NCI-H82 (cell line): ENCODE measurements at places on chromosomes 13 and 19.

DNA sequence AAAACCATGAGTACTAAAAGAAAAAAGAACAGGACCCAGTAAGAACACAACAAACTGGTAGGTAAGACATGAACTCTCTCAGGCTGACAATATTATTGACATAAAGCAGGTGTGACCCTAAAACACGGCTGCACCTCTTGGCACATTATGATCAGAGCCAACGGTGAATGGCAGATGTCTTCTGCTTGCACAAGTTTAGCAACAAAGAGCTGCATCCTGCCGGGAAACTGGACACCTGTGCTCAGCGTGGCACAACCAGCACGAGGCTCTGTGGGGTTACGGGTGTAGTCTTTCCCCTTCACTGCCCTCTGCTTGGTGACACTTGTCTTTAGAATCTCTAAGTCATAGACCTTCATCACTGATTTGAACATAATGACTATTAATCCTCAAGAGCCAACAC is 97.9 kb downstream of the DOCK9 start:
- DNase-seq = no peak

DNA sequence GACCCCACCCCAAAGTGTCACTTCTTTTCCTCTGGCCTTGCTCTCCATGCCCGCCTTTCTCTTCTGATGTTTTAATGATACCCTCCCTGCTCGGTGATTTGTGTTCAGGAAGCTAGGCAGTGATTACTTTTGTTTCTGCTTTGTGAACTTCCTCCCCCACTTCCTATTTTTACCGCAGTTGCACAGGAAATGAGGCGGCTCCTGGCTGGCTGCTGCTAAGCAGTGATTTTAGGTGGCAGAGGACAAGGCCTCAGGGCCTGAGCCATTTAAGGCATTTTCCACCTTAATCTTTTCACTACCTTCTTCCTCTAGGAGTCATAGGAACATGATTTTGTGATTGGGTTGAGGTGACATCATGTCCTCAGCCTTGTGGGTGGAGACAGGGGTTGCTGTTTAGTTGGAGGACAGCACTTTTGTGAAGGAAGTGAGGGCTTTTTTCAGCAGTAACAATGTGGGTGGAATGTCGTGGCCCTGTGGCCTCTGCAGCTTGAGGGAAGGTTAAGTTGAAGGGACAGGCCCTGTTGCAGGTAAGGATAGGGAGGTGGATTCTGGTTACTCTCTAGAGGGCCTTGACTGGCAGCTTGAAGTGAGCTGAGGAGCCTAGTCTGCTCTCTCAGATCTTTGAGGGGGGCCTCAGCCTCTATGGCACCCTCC is 15.7 kb downstream of the GARRE1 start:
- no peak for DNase-seq

DNA sequence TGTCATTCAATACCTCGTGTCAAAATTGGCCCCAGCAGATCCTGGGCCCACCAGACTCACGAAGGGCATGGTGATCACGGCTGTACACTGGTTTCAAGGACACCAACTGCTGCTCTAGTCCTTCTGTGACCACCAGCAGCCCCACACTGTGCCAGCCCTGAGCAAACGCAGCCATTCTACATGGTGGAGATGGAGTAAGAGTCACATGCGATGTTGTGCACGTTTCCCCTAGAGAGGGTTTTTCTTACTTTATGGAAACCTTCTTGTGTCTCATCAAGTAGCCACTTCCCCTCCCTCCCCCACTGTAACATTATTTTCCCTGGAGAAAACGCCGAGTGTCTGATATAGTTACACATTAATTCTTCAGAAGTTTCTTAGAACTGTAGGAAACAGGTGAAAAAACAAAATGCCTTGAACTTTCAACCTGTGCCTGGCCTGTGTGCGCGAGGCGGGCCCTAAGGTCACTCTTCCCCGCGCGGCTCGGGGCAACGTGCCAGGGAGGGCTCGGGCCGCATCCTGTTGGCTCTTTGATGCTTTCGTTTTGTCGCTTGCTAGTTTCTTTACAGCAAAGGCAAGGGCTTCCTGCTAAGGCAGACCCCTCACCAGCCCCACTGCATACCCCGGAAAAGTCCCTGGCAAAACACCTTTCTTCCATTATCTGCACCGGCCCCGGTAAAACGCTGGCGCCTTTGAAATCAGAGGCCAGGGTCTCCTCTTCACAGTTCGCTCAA is 44.6 kb downstream of the GGACT start:
- DNase-seq = no peak

- no peak for DNase-seq
These were observed 214.6 kb downstream of the OXGR1 start for GRCh38 chr13:96779691-96780090.

GRCh38 chr13:39877134-39877533 is 221.7 kb downstream of the COG6 start:
- peak; percentile 58 for DNase-seq

- peak; percentile 73 for DNase-seq
These were observed 52.8 kb downstream of the TNFSF13B start for GRCh38 chr13:108322206-108322824.

GRCh38 chr19:1155352-1156304 is 18.4 kb downstream of the SBNO2 start:
- no peak for DNase-seq

GRCh38 chr19:54387991-54388801 is 23.5 kb upstream of the LAIR1 start:
- peak; percentile 41 for DNase-seq

DNA sequence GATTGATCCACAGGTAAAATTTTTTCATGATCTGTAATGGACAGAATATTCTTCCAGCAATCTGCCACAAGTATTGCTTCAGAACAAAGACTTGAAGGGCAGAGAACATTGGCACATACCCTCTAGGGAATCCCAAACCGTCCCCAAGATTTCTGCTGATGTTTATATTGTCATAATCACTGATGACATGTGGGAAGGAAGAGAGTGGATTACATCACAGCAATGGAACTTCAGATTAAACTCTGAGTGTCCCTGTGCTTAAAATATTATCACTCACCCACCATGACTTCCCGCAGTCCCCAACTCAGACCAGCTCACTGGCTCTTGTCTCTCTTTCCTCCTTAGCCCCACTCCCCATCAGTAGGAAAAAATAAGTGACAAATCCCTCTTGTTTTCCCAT is 8.5 kb upstream of the TPT1 start:
- DNase-seq = no peak

- no peak for DNase-seq
These were observed 2.8 kb downstream of the TBC1D17 start for GRCh38 chr19:49880162-49880869.

- peak; percentile 56 for DNase-seq
These were observed 23.5 kb downstream of the ZNF180 start for GRCh38 chr19:44476559-44477408.

DNA sequence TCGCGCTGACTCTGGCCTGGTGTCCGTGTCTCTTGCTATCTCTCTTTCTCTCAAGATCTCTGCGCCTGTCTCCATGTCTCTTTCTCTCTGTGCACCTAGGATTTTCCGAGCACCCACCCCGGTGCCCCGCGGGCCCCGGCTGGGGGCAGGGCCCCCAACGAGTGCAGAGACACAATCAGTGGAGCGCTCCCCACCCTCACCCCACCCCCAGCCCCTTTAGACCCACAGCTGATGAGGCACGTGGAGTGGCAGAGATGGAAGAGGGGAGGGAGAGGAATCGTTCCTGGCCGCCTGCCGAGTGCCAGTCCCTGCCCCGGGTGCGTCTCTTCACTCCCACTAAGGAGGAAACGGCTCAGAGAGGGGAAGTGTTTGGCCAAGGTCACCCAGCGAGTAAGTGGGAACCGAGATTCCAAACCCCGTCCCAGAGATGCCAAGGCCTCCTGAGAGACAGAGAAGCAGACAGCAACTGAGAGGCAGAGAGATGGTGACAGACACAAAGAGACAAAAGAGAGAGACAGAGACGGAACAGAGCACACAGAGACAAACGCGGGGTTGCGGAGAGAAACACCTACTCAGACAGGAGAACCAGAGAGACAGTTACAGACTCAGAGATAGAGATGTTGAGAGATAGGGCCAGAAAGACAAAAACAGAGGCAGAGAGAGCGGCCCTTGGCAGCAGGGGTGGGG is 626 bp upstream of the BCL3 start:
- peak; percentile 55 for DNase-seq

GRCh38 chr19:10646456-10647159 is 7.5 kb upstream of the ILF3 start:
- DNase-seq = no peak

DNA sequence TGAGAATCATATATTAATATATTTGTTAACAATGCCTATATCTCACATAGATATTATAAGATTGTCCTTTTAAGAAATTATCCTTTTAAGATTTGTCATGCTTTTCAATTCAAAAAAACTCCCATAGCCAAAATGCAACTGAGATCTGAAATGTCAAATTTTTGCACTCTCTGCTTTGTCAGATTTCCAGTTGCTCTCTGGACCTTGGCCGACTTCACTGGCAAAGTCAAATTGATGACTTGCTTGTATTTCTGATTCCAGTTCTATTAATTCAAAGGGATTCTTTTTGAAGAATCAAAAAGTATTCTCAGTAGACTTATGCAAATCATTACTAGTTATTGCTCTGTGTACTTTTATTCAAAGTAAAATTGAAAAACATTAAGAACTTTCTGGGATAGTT is 101.2 kb upstream of the SCEL start:
- no peak for DNase-seq

GRCh38 chr19:39411081-39411831 is 1.2 kb upstream of the PLEKHG2 start:
- no peak for DNase-seq

- no peak for DNase-seq
These were observed 1160.6 kb downstream of the PCDH9 start for GRCh38 chr13:66069570-66069969.

DNA sequence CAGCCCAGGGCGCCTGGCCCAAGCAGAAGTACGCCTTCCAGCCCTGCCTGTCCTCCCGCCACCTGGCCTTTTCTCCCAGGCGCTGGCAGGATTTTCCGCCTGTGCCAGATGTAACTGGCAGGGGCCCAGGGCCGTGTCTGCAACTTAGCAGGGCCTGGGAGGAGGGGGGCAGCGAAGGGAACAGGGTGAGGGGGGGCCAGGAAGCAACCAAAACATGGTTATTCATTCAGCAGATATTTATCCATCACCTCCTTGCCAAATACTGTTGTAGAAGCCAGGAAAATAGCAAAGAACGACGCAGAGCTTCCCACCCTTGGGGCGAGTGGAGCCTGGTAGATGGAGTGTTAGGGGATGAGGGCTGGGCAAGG is 5.6 kb downstream of the TLE6 start:
- DNase-seq = peak; percentile 76

DNA sequence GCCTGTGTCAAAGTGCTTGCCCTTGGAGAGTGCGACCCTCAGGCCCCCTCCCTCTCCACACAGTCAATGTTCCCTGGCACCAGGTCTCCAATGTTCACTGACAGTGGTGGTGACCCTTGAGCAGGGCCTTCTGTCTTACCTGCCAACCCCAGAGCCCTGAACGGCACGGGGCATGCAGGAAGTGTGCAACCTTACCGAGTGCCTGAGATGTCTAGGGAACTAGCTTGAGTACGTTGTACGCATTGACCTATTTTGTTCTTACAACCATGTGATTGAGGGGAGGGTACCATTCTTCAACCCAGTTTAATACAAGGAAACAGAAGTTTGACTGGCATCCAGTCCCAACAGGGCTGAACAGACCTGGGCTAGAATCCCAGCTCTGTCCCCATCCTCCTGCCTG is 13.2 kb downstream of the MAG start:
- no peak for DNase-seq

GRCh38 chr13:35771898-35772297 is 295.4 kb upstream of the MAB21L1 start:
- no peak for DNase-seq

- no peak for DNase-seq
These were observed 62.3 kb downstream of the KCTD15 start for GRCh38 chr19:33859016-33859415.

GRCh38 chr13:112513761-112514160 is 74.2 kb downstream of the TUBGCP3 start:
- DNase-seq = no peak

GRCh38 chr13:51405176-51405575 is 47.7 kb downstream of the INTS6 start:
- DNase-seq = no peak

DNA sequence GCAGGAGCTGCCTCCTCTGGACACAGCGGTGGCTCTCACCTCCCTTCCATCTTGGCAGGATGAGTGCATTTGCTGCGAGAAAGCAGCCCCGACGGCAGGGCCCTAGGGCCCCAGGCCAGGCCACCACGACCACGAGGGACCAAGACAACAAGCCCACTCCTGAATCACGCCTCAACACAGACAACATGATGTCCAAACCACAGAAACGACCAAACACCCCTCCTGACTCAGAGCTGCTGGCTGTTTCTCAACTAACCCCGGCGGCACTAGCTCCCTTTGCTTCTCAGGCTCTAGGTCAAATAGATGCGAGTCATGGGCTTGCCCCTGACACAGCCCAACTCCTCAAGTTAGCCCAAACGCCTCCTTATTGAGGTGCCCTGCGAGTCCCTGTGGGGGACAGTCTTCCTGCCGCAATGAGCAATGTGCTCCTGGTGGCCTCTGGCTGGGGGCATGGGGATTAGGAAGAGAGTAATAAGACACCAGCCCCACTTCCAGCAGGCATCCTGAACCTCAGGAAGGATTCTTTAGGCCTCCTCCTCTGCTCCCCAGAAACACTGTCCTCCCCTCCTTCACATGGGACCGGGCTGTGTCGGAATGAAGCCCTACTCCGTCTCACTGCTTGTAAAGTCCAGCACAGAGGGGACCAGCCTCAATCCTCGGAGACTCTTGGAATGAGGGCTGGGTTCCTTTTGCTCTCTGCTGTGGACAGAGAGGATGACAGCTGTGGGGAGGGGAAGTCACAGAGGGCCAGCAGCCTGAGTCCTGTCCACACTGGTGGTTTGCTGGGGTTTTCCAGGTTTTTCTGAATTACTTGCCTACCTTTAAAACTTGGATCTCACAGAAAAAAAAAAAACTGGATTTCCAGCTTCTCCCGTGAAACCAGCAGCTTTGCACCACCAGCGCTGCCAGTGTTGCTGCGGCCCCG is 6.9 kb upstream of the ATF5 start:
- DNase-seq = no peak

DNA sequence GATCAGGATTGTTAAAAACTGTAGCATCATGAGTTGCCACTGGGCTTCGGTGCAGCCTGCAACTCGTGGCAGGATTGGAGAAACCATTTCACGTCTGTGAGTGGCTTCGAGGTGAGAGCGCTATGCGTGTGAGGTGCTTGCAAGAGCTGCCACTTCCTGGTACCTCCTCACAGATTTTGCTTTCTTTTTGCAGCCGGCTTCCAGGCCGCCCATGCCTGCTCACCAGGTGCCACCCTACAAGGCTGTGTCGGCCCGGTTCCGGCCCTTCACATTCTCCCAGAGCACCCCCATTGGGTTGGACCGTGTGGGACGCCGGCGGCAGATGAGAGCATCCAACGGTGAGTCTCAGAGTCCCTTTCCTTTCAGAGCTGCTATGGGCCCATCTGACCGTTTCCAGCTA is 57.9 kb upstream of the C1QTNF9 start:
- no peak for DNase-seq

GRCh38 chr13:75170311-75170710 is 311.7 kb downstream of the TBC1D4 start:
- DNase-seq = no peak

DNA sequence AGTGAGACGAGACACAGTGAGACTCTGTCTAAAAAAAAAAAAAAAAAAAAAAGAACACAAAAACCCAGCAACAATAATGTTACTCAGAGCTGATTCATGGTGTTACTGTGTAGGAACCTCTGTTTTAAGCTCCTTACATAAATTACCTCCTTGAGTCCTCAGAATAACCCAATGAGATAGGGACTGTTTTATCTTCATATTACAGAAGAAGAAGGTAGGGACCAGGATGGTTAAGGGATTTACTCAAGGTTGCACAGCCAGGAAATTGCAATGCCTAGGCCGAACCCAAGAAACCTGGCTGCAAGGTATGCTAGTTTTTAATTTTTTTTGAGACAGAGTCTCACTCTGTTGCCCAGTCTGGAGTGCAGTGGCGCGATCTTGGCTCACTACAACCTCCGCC is 1.5 kb upstream of the DAND5 start:
- no peak for DNase-seq
